SJCRH30 (cell line): ENCODE measurements at places on chromosomes 2 and 18.

DNA sequence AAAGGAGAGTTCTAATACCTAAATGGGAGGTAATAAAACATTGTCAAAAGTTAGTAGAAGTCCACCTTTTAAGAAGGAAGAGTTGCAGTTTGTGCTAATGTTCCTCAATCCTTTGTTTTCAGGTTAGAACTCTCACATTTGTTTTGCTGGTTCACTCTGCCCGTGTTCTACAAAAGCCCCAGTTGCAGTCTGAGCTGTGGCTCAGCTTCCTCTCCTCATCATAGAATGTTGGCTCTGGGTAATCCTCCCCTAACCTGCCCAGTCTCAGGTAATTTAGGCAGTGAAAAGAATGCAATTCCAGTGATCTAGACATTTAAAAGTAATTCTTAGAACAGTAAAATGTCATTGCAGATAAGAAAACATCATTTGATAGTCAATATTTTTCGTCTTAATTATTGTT lies 1410.4 kb upstream of the ZEB2 start:
- DNase-seq, result no peak

- DNase-seq, result no peak
Observed at GRCh38 chr2:240904216-240905175, 1.6 kb upstream of the CROCC2 start.

DNA sequence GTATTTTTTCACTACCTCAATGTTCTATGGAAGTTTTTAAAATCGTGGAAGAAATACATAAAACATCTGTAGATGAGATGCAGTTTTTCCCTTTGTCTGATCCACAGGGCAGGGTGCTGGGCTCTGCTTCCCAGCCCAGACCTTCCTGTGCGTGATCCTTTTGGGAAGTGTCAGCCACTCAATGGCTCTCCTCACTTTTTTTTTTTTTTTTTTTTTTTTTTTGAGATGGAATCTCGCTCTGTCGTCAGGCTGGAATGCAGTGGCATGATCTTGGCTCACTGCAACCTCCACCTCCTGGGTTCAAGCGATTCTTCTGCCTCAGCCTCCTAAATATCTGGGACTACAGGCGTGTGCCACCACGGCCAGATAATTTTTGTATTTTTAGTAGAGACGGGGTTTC lies 32.8 kb downstream of the SOWAHC start:
- DNase-seq, result no peak

GRCh38 chr18:50350699-50351098 lies 24.1 kb upstream of the SKA1 start:
- DNase-seq, result no peak
